ENCODE measurements at places on chromosomes 11 and 22.

- no peak for DNase-seq
Observed at GRCh38 chr11:34792814-34793258, 123.3 kb downstream of the APIP start.

DNA sequence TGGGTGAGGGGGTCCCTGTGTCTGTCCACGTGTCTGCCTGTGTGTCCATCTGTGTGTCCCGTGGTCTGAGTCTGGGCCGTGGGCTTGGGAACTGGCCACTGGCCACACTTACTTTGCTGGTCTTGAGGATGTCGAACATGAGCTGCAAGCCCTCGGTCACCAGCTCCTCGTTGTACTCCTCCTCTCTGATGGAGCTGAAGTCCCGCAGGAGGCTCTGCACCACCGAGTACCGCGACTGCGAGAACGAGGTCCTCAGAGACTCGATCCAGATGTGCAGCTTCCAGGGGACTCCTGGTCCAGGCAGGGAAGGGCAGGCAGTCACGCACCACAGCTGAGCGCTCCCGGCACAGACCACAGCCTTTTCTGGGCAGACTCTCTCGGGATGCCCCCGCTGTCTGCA is 55.4 kb downstream of the NAT10 start:
- no peak for DNase-seq

DNA sequence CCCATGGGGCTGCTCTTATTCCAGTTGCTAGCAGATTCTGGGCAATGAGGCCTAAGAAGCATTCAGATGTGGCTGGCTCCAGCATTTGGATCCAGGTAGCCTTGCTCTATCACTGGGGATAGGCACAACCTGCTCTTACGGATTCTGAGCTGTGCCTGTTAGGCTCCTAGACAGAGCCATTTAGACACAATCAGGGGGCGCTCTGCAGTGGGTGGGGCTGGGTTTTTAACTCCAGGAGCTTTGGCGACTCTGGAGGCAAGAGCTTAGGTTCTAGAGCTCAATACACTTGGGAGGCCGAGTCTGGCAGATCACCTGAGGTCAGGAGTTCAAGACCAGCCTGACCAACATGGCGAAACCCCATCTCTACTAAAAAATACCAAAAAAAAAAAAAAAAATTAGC is 32.0 kb downstream of the KCNC1 start:
- no peak for DNase-seq

DNA sequence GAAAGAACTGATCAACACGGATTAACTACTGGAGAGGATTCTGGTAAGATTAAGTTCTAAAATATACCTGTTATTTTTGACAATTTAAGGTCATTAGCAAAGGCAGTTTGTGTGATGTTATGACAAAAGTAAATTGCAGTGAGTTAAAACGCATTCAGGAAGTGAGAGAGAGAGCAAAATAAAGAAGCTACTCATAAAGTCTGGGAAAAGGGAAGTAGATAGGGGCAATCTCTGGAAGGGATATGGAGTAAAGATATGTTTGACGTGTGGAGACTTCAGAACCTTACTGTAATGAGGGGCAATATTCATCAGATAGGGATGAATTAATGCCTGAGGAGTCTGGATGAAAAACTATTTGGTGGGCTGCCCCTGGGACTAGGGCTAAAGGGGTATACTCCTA is 16.8 kb downstream of the OR56B4 start:
- no peak for DNase-seq

GRCh38 chr11:114439229-114440120 is at the start of gene REXO2:
Gene REXO2, plus strand, starts transcription at chr11:114439467. Its CDS starts 62 bp downstream, at chr11:114439529.
- peak; percentile 85 for DNase-seq

DNA sequence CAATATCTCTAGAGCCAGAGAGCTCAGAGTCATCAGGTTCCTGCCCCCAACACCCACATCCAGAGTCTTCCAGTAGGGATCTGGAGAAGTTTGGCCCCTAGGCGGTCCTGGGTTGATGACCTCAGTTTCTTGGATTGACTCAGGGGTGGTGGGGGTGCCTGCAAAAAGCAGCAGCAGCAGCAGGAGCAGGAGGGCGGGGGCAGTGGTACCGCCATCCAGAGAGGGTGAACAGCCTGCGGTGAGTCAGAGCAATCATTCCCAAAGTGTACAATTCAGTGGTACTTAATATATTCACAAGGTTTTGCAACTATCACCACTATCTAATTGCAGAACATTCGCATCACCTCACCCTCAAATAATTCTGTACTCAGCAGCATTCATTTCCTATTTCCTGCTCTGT is 9.9 kb upstream of the SEC14L3 start:
- DNase-seq, result no peak

DNA sequence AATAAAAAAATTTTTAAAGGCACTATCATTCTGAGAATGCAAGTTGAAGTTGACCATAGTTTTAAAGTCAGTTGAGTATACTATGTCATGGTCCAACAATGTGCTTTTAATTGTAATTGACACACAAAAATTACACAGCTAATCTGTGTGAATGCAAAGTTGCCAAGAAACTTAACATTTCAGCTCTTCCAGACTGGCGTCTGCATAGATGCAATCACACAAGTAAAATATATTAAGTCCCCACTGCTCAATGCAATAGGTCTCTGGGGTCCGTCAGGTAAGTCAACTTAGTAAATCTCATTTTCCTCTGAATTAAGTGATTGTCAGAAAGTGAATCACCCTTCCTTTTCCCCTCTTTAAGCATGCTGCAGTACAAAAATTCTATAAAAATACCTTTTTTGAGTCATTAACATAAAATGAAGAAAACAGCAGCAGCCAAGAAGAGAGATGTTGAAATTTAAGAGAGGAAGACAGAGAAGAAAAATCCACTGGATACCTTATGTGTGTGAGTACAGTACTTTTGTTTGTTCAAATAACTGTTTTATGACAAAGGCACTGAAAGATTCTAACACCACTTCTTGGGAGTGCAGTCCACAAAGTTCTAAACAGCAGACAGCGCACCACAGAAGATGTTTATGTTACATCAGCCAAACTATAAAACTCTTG is 5.1 kb downstream of the FZD4 start:
- no peak for DNase-seq

GRCh38 chr11:96112192-96113128 is 188.6 kb upstream of the MTMR2 start:
- DNase-seq, result no peak

DNA sequence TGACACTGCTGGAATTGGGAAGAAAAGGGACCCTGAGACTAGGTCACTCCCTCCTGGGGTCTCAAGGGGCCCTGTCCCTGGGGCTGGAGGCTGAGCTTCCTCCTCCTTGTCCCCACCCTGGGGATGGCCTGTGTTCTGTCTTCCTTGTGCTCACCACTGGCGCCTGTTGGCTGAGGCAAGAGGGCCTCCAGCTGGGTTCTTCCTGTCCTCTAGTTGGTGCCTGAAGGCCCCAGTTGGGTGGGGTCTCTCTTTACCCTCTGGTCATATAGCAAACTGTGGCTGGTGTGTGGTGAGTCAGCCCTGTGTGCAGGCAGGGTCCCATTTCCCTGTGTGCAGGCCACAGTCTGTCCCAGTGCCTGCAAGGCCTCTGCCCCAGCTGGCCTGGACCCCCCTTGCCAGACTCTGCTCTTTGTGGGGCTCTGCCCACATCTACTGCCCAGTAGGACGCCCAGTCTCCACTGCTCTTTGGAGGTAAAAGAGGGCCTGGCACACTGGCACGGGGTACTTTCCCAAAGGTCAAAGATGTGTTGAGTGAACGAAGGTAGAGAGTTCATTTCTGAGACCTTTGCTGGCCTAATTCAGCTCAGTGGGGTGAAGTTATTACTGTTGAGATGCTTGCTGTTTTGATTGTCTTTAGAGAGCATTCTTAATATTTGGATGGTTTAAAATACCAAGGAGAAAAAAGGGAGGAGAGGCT is 55.1 kb upstream of the CLDN5 start:
- no peak for DNase-seq

DNA sequence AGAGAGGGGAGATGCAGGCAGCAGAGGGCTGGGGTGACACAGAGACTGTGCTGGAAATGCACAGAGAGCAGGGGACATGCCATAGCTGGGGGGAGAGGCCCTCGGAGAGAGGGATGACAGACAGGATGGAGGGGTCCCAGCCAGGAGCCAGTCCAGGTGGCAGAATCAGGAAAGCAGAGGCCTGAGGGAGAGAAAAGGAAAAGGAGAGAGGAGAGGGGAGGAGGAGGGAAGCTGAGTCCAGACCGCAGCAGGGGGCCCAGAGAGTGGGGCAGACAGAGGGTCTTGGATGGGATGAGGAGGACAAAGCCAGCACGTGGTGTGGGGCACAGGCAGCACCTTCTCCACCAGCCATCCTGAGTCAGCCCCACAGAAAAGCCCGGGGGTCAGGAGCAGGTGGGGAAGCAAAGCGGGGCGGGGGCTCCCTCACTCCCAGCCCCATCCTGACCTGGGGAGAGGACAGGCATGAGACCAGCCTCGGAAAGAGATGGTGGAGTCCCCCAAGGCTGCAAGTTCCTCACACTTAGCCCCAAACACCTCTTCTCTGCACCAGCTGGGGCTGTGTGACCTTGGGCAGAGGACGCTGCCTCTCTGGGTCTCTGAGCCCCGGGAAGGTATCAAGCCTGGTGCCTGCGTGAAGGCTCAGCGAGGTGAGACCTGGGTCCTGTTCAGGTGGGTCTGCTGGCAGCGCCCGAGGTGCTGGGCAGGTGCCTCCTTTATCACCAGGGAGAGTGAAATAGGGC is 48.0 kb downstream of the IGLL1 start:
- no peak for DNase-seq

DNA sequence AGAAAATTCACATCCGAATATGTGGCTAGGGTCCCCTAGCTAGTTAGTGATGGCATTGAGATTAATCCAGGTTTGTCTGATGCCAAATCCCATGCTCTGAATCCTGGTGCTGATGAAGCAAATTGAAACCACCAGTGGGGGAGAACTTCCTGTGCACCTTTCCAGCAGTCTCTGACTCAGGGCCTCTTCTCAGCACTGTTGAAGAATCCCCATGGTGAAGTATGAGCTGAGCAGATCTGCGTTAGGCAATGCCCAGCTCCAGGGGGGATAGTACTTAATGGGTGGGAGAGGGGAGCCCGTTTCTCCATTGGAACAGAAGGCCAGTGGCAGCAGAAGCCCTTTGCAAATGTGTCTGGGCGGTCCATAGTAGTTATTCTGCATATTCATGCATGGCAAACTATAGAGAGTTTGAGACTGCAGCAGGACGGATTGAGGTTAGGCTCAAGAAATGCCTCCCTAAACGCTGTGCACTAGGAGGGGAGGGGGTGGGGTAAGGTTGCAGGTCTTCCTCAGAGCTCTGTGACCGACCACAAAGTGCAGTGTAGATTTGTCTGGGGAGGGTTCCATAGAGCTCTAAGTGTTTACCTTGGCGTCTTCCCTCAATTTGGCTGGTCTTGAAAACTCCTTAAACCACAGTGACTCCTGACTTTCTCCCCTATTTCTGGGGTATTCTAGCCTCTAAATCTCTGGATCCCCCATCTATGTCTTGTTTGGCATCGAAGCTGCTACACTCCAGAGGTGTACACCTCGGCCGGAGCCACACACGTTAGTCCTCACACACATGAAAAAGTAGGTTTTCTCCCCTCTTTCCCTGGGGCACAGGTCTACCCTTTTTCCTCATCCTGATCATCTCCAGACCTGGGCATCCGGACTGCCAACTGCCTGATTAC is 4.8 kb downstream of the POU2F3 start:
- DNase-seq, result no peak

GRCh38 chr11:70712471-70712870 is 314.1 kb downstream of the CTTN start:
- no peak for DNase-seq

DNA sequence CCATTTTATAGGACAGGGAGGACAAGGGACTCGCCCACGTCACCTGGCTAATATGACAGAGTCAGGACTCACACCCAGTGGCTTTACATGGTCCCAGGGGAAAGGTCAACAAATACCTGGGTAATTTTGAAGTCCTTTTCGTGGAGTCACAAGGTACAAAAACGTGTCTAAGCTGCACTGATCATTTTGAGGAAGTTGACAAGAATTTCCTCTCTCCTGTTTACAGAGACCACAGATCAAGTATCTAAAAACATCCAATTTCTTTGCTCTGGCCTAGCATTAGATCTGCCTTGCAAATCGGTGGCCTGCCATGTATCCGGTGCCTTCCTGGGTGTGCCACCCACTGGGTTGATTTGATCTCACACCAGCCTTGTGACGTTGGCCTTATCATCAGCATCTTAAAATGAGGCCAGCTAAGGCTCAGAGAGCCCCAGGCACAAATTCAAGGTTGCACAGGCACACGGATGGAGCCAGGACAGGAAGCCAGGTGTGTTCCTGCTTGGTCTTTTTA is 17.6 kb downstream of the GDPD5 start:
- DNase-seq, result no peak

DNA sequence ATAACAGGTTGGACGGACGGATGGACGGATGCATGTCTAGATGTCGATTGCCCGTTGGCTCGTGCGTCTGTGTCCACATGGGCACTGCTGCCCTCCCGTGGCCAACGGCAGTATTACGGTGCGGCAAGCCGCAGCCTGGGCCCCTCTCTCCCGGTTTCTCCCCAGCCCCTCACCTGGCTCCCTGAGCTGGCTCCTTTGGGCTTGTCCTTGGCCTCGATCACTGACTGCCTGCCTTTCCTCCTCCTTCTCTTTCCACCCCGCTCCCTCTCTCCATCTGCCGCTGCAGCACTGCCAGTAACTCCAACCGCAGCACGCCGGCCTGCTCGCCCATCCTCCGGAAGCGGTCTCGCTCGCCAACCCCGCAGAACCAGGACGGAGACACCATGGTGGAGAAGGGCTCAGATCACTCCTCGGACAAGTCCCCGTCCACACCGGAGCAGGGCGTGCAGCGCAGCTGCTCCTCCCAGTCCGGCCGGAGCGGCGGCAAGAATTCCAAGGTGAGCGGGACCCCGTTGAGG is 77.3 kb downstream of the SCN3B start:
- DNase-seq, result peak; percentile 50

GRCh38 chr22:21650823-21651520 is 8.9 kb downstream of the SDF2L1 start:
- no peak for DNase-seq
